ENCODE measurements at places on chromosomes 5 and 9. TPM values are rescaled to one million over a fixed set of nuclear protein-coding genes. Genes with fewer than 3 reads are reported as not detected.

KIF24 gene
- 6.2 TPM for polyA plus RNA-seq

LCP2 gene
- 3.1 TPM for polyA plus RNA-seq

FCN1 gene
- 2.8 TPM for polyA plus RNA-seq

- no peak for DNase-seq
Measured at GRCh38 chr5:107855171-107855570, 184.4 kb upstream of the EFNA5 start.

All from right renal pelvis (tissue), 4 donors.